T-helper 2 cell treated with Interferon-gamma antibody and Interleukin-4, amounts not matched to agents 100 ng/mL and 5 ng/mL, for 36 hours (primary cell): ENCODE measurements at places on chromosomes 2 and 18. TPM values are rescaled to one million over a fixed set of nuclear protein-coding genes. Genes with fewer than 3 reads are reported as not detected.

CNGA3 gene
- not detected in 2 replicates for total RNA-seq

SOCS6 gene
- 3.2 and 3.6 TPM in 2 replicates for total RNA-seq

NAT8 gene
- not detected in 2 replicates for total RNA-seq

BMP10 gene
- 0.09 TPM in 1 of 2 replicates, not detected in the other for total RNA-seq

SLC1A4 gene
- 62.8 and 63.3 TPM in 2 replicates for total RNA-seq

HAAO gene
- total RNA-seq = 2.2 and 2.4 TPM in 2 replicates
